ENCODE measurements at places on chromosomes 7 and 10.

DNA sequence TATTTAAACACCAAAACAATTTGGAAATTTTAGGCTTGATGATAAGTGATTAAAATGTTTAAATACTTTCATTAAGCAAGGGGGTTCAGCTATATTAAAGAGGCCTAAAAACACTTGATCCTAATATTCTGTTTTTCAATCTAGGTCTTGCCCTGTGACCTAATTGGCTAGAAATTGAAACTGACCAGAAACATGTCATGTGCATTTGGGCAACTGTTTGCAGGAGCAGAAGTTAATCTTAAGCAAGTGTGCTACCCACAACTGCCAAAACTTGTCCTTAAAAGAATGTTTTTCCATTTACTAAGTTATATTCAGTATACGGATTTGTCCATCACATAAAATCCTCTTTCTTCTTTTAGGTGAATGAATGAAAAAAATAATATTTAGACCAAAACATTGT is 167.3 kb downstream of the PPP1R3A start:
- DNase-seq, result no peak

- DNase-seq, result no peak
These were observed 353.5 kb downstream of the ELMO1 start for GRCh38 chr7:37095122-37095521.

DNA sequence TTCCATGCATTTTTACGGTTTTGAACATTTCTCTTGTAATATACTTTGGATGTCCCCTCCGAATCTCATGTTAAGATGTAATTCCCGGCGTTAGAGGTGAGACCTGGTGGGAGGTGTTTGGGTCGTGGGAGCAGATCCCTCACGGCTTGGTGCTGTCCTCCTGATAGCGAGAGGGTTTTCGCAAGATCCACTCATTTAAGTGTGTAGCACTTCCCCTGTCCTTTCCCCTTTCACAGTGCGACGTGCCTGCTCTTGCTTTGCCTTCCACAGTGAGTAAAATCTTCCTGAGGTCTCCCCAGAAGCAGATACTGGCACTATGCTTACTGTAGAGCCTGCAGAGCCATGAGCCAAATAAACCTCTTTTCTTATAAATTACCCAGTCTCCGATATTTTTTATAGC is 6.6 kb downstream of the GPR141 start:
- no peak for DNase-seq

GRCh38 chr7:44280993-44281721 is 44.2 kb downstream of the CAMK2B start:
- no peak for DNase-seq

GRCh38 chr7:38300175-38300574 is 26.7 kb upstream of the TARP start:
- no peak for DNase-seq

DNA sequence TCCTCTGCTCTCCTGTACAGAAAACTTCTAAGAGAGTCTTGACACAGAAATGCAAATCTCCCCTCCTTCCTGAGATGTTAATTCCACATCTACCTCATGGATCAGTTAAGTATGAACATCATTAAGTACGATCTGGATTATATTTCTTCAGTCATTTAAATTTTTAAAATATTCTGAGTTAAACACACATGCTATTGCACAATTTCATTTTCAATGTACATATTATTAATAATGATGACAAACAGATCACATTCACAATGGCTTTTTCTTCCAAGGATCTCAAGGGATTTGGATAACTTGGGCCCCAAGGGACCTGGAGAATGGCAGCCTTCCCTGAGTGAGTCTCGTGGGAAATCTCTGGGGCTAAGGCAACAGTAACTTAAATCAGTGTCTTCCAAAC is 16.2 kb downstream of the BEND7 start:
- DNase-seq, result no peak

DNA sequence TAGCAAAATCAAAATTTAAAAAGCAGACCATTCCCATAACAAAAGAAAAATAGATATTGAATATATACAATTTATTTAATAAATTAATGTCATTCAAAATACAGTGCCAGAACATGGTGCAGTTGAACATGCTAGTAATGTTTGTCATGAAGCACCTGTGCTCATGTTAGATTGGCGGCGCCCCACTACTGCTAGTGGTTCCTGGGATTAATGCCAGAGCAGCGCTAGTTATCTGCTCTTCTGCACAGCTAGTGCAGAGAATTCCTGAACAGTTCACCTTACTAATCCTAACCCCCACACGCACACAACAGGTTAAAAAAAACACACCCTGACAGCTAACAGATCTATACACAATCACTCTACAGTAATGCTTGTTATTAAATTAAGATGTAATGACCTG is 23.4 kb downstream of the KBTBD2 start:
- no peak for DNase-seq

DNA sequence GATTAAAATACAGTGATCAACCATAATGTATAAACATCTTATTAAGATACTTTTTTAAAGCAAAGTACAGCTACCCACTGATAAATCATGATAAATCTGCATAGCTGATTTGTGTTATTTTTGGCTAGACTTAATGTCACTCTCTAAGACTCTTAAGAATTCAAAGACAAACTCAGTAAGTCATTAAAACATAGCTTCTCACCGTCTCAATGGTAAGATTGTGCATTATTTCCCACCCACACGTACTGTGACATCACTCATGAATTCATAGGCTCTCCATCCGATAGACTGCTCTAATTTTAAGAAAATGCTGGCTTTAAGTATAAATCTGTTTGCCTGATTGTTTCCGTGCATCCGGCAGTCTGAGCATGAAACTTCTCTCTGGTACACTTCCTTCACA is 266.1 kb downstream of the GLI3 start:
- no peak for DNase-seq

GRCh38 chr10:60704471-60704870 is 73.8 kb upstream of the CDK1 start:
- no peak for DNase-seq

GRCh38 chr10:60739558-60739957 is 38.7 kb upstream of the CDK1 start:
- DNase-seq, result no peak

DNA sequence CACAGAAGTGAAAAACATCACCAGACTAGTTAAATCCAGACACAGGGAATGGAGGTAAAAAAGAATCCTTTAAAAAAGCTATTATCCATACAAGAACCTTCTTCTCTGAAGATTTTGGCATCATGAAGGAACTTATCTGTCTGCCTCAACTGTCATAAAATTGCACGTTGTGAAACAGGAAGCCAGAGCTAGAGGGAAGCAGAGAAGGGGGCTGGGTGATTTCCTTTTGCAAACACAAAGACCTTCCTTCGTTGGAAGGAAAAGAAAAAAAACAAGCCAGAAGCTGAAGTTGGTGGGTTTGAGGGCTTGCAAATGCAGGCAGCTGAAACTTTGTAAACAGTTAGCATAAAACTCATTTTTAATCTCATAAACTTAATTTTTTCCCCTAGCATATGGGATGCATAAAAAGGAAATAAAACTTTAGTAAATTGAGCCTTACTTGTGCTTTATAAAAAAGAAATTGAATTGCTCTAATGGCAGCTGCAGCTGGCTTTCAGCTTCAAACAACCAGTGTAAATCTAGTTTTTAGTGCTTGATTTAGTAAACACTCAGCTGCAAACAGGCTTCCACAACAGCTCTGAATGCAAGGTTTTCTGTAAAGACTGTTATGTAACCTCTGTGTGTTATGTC is 101.6 kb downstream of the OTUD1 start:
- DNase-seq, result no peak

DNA sequence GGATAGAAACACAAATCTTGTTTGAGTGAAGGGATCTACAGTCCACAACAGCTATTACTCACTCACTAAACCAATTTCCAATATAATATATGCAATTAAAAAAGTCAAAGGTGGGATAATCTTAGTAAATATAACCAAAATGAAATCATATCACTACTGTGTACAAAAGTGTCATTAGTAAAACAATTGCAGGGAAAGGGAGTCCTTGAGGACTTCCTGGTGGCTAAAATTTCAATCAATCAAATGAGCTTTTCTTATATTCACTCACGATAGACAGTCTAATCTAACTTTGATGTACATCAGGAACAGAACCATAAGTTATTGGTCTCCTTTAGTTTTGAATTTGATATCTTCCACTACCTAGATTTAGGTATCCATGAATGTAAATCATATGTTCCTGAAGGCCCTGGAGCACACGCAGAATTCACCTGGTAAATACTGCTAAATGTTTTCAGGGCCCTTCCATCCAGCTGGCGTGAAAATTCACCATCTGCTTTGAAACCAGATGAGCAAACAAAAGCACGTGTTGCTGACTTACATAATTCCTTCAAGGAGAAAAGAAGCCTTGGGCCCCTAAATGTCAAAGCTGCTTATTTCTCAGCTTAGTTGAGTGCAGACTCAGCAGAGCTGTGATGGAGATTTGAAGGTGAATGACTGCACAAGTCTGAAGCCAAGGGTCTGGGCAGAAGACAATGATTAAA is 159.3 kb upstream of the TMEM196 start:
- no peak for DNase-seq

DNA sequence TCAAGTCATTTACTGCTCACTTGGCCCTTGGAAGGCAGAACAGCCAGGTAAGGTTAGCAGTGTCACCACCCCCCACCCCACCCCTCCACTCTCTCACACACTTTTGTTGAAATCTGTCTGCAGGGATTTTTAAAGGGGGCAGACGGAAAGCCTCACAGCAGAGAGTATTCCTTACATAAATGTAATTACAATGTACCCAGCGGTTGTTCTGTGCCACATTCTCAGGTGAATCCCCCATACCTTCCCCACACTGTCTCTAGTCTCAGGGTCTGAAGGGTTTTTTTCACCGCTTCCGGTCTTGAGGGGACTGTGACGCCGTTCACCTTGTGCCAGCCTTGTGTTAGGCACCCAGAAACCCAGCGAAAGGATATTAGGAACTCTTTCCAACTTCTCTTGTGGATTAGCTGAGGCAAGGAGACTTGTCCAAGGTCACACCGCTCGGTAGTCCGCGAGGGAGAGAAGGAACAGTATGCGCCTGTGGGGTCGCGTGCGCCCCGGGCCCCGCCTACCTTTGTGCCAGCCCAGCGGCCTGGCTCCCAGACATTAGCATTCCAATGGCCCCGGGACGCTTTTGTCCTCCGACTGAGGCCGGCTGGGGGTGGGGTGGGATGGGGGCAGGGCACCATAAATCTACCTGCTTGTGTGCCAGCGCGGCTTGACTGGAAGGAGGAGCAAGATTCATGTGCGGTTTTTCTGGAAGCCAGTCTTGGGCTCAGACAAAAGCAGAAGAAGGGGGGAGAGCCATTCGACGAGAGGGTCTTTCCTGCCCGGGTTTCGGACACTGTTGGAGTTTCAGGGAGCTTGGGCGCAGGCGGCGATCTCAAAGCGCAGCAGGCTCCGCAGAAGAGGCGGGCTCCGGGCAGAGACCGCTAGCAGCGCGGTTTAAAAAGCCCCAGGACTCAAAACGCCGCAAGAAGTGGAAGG is 4.5 kb downstream of the NEUROG3 start:
- no peak for DNase-seq

- DNase-seq, result peak; percentile 18
These were observed 149.8 kb downstream of the XPNPEP1 start for GRCh38 chr10:109773288-109774120.

DNA sequence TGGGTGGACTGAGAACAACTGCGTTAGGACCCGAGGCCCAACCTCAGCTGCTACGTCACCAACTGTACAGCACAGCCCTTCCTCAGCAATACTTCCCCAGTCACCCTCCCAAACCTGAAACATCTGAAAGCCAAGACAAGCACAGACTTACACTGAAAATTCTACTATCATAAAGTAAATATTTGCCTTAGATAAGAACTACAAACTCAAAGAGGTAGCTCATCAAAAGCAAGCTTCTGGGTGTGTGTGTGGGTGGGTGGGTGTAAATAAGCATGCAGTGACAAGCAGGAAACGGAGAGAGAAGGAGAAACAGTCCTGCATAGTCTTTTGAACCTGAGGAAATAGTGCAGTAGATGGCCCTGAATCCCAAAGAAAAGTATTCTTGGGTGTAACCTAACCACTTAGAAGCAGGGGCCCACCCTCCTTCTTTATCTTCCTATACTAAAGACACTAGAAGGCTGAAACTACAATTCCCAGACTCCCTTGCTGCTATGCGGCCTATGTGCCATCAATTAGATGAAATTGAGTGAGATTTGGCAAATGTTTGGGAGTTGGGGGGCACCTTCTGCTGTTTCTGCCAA is 18.7 kb downstream of the SLC25A13 start:
- no peak for DNase-seq

GRCh38 chr10:112605063-112605462 is 158.0 kb downstream of the VTI1A start:
- DNase-seq, result no peak

DNA sequence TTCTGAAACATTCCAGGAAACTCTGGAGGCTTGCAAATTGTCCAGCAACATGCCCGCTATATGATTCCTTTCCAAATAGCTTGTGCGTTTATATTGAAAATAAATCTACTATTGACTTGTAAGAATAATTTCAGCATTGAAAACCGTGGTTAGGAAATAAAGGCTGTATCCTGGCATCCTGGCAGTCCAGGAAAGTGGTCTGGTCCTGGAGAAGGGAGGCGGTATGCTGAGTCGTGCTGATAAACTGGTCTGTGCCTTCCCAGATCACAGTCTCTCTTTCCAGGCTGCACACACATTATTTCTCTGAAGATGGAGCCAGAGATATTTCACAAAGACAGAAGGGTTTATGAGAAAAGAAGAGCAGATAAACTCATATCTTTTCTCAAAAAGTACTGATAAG is 350.1 kb upstream of the COBL start:
- no peak for DNase-seq

- DNase-seq, result no peak
These were observed 22.4 kb upstream of the GARS1 start for GRCh38 chr7:30572212-30572841.

DNA sequence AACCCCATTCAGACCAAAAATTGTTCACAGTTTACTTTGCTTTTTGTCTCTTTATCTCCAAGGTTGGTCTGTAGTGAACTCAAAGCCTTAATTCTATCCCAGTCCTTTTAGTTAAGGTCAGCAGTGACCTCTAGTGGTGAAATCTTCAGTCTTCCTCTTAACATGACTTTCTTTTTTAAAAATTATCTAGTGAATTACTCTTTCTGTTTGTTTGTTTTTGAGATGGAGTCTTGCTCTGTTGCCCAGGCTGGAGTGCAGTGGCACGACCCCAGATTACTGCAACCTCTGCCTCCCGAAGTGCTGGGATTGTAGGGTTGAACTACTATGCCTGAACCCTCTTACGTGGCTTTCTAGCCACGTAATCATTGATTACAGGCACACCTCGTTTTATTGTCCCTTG is 25.0 kb downstream of the ZNF487 start:
- DNase-seq, result peak; percentile 65

GRCh38 chr10:96306516-96306915 is 2.3 kb downstream of the DNTT start:
- DNase-seq, result no peak

DNA sequence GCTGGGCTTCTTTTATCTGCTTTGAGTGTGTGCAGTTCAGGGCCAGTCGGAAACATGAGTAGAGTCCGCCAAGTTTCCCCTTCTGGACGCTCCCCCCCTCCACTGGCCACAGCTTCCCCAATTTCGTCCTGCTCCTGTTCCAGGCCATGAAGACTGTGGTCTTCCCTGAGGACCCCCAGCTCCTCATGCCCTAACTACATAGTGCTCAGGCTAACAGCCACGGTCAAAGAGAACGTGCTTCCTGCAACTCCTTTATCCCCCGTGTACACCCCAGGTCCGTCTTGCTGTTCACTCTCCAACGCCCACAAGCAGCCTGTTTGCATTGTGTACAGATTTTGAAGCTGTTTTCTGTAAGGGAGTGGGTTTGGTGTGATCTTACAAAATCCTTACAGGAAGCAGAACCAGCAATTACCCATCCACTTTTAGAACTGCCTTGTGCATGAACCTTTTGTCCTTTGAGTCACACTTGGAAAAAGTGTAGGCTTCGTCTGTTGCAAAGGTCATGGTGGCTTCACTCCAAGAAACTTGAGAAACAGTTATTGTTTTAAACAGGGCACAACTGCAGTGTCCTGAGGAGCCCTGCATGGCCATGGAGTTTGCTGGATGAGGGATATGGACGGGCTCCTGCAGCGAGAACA is 77.0 kb upstream of the FAM20C start:
- DNase-seq, result no peak
